Activated CD4-positive, alpha-beta T cell treated with anti-CD3 and anti-CD28 coated beads, Interleukin-2, amount 10 ng/mL, durations not matched to agents 24 days and 14 days (primary cell): ENCODE measurements at places on chromosomes 7 and 10. TPM values are rescaled to one million over a fixed set of nuclear protein-coding genes. Genes with fewer than 3 reads are reported as not detected.
A peak's percentile ranks its signal among the peaks of the same experiment; 100 is the strongest.

GRCh38 chr7:118250860-118251494, 26.5 kb downstream of the ANKRD7 start:
- DNase-seq, result no peak
- H3K27me3 ChIP-seq, result peaks cover 8% of the 10 kb centered on the region
- no peak overlapping the region for H3K4me3 ChIP-seq
- H3K36me3 ChIP-seq, result no peaks in the 10 kb centered on the region

- peaks cover 2% of the 10 kb centered on the region for H3K27me3 ChIP-seq
- no peak overlapping the region for H3K4me3 ChIP-seq
- H3K27ac ChIP-seq, result no peak overlapping the region
- no peaks in the 10 kb centered on the region for H3K4me1 ChIP-seq
These were observed 82.5 kb upstream of the SEM1 start for GRCh38 chr7:96792115-96792514.

DNA sequence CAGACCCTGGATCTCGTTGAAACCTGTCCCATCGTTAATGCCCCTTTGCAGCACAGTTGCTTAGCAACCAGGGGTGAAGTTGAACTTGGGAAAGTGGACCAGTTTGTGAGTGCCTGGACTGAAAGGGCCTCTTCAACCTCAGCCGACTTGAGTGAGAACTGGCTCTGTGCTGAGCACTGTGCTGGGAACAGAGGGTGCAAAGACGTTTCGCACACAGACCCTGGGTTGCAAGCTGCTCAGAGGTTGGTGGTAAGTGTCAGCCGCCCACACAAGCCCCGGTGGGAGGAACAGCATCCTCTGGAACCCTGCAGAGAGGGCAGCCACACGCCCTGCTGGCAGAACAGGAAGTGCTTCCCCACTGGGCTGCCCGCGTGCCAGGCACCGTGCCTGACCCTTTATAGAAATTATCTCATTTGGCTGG, 89.2 kb downstream of the CARD11 start:
- H3K4me1 ChIP-seq, result peaks cover 62% of the 10 kb centered on the region
- H3K27ac ChIP-seq, result peak overlapping the region; percentile 85
- peak overlapping the region; percentile 48 for H3K4me3 ChIP-seq

GRCh38 chr10:30596013-30596412, 33.5 kb downstream of the LYZL2 start:
- no peak overlapping the region for H3K27ac ChIP-seq
- DNase-seq, result no peak
- H3K4me3 ChIP-seq, result no peak overlapping the region
- no peaks in the 10 kb centered on the region for H3K36me3 ChIP-seq
- H3K27me3 ChIP-seq, result peaks cover 15% of the 10 kb centered on the region

- DNase-seq, result no peak
- H3K4me3 ChIP-seq, result no peak overlapping the region
- H3K4me1 ChIP-seq, result no peaks in the 10 kb centered on the region
These were observed 315.1 kb downstream of the BBS9 start for GRCh38 chr7:33444511-33444910.

- H3K27me3 ChIP-seq, result no peaks in the 10 kb centered on the region
- no peaks in the 10 kb centered on the region for H3K36me3 ChIP-seq
- no peaks in the 10 kb centered on the region for H3K4me1 ChIP-seq
- H3K27ac ChIP-seq, result no peak overlapping the region
- DNase-seq, result peak; percentile 52
These were observed 12.7 kb downstream of the LOXL4 start for GRCh38 chr10:98255146-98255877.

GRCh38 chr10:18145652-18146051, 5.4 kb downstream of the CACNB2 start:
- H3K4me1 ChIP-seq, result no peaks in the 10 kb centered on the region
- peaks cover 15% of the 10 kb centered on the region for H3K27me3 ChIP-seq
- H3K27ac ChIP-seq, result no peak overlapping the region
- no peak for DNase-seq

GRCh38 chr10:43972976-43973647, 324.4 kb upstream of the ZNF32 start:
- no peak for DNase-seq
- H3K27me3 ChIP-seq, result no peaks in the 10 kb centered on the region
- no peaks in the 10 kb centered on the region for H3K36me3 ChIP-seq
- no peak overlapping the region for H3K27ac ChIP-seq
- H3K4me3 ChIP-seq, result no peak overlapping the region
- H3K4me1 ChIP-seq, result no peaks in the 10 kb centered on the region

- H3K27ac ChIP-seq, result no peak overlapping the region
- no peak for DNase-seq
- H3K4me1 ChIP-seq, result no peaks in the 10 kb centered on the region
These were observed 64.7 kb downstream of the MKX start for GRCh38 chr10:27680691-27681605.

GRCh38 chr7:35967366-35968139, 166.7 kb downstream of the SEPTIN7 start:
- no peak overlapping the region for H3K27ac ChIP-seq
- DNase-seq, result peak; percentile 53
- H3K36me3 ChIP-seq, result no peaks in the 10 kb centered on the region

Gene TMEM236
- 0.02 and 0.05 TPM in 2 replicates for total RNA-seq

Gene FEZF1
- total RNA-seq, result not detected in 2 replicates

Gene STAMBPL1
- 41.9 and 43.5 TPM in 2 replicates for total RNA-seq

- H3K4me3 ChIP-seq, result peak overlapping the region; percentile 76
- H3K4me1 ChIP-seq, result peaks cover 11% of the 10 kb centered on the region
- H3K36me3 ChIP-seq, result no peaks in the 10 kb centered on the region
- peak; percentile 69 for DNase-seq
- H3K27me3 ChIP-seq, result peaks cover 52% of the 10 kb centered on the region
These were observed 544 bp downstream of the TSPAN33 start for GRCh38 chr7:129144834-129145668.

DNA sequence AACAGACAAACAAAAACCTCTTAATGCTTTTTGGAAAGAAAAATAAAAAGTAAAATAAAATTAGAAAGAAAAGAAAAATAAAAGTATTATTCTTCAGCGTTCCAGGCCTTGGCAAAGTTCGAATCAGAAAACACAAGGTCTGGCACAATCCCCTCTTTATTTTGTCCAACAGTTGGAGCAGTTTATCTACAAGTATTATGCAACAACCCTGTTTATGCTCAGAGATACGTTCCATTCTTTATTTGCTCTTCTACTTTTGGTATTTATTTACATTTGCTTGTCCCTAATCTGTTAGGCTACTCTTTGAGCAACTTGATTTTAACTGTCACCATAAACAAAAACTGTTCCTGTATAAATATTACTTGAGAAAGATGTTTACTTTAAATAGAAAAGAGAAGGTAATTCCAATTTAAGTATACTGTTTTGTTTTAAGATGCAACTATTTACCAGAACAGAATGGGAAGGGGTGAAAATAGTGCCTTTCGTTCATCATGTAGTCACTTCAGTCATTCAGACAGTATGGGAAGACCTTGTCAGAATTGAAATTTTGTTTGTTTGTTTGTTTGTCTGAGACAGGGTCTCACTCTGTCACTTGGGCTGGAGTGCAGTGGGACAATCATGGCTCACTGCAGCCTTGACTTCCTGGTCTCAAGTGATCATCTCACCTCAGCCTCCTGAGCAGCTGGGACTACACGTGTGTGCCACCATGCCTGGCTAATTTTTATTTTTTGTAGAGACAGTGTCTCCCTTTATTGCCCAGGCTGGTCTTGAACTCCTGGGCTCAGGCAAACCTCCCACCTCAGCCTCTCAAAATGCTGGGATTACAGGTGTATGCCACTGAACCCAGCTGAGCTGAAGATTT, 5.7 kb downstream of the PDK4 start:
- no peak overlapping the region for H3K4me3 ChIP-seq
- no peaks in the 10 kb centered on the region for H3K36me3 ChIP-seq
- H3K4me1 ChIP-seq, result no peaks in the 10 kb centered on the region
- no peak for DNase-seq
- H3K27me3 ChIP-seq, result peaks cover 6% of the 10 kb centered on the region

DNA sequence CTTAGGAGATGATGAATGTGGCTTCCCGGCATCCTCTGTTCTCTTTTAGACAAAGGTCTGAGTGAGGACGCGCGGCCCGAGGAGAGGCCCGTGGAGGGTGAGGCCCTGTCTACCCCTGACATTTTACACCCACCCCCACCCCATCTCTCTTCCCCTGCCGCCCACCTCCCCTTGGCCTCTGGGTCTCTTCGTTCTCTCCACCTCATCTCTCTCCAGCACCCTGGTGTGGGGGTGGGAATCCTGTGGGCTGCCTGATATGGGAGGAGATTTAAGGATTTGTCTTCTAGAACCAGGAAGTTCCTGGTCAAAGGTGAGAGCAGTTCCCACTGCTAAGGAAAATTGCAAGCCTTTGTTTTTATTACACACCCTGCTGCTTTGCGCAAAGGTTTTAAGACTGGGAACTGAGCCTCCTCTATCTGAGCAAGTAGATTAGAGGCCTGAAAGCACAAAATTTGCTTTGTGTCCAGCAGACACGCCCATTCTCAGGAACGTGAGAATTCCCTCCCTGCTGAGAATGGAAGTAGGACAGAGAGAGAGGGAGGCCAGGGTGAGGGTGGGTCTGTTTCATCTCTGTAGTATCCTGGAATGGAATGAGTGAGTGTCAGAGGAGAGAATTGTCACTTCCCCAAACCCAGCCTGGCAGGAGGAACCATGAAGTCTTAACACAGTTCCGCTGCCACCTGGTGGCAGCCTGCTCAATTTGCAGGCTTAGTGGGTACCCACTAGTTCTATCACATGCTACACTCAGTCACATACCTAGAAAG, 91.2 kb downstream of the GTF2IRD1 start:
- no peaks in the 10 kb centered on the region for H3K27me3 ChIP-seq
- DNase-seq, result no peak
- no peak overlapping the region for H3K4me3 ChIP-seq
- H3K4me1 ChIP-seq, result no peaks in the 10 kb centered on the region
- no peak overlapping the region for H3K27ac ChIP-seq

DNA sequence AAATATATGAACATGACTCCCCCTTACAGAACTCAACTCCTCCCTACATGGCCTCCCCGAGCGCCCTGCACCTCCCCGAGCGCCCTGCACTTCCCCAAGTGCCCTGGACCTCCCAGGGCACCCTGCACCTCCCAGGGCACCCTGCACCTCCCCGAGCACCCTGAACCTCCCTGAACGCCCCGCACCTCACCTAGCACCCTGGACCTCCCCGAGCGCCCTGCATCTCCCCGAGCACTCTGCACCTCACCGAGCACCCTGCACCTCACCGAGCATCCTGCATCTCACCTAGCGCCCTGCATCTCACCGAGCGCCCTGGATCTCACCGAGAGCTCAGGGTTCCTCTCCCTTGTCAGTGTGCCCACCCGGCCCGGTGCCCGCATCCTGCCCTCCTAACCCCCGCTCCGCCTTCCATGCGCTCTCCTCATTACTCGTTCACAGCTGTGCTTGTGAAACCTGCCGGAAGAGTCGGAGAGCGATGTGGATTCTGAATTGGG, 134.3 kb downstream of the ACTR3B start:
- no peak overlapping the region for H3K27ac ChIP-seq
- no peak overlapping the region for H3K4me3 ChIP-seq
- no peak for DNase-seq
- H3K27me3 ChIP-seq, result no peaks in the 10 kb centered on the region

Gene CCL24
- total RNA-seq, result not detected in 2 replicates

DNA sequence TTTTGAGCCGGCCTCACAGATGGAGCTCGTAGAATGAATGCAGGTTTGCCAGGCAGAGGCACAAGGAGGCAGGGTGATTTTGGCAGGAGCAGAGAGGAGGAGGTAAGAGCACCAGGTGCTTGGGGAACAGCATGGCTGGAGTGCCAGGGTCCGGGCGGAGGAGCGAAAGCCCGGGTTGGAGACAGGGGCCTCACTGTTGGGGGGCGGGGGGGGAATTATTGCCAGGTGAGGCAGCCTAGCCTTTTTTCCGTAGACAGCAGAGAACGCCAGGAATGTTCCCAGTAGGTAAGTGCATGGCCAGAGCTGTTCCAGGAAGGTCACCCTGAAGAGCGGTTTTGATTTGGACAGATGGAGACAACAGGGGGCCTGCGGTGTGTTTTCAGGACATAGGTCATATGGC, 9.5 kb downstream of the SRRM3 start:
- no peak overlapping the region for H3K4me3 ChIP-seq
- no peak overlapping the region for H3K27ac ChIP-seq
- H3K27me3 ChIP-seq, result peaks cover 1% of the 10 kb centered on the region
- no peak for DNase-seq

Gene SRRM3
- 0.09 and 0.17 TPM in 2 replicates for total RNA-seq

DNA sequence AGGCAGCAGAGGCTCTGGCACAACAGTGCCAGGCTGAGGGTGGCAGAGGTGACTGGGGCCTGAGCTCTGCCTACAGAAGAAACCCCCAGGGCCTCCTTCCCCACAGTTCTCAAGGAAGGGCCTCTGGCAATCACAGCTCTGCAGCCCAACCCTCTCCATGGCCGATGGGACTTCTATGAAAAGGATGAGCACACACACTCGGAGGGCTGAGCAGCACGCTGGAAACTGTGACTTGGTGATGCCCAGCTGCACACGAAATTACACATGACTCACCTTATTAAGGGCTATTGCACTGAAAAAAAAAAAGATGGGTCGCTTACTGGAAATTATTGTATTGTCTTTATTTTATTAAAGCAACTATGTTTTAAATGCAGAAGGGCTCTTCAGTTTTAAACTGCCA, 42.9 kb upstream of the LRRC18 start:
- H3K27me3 ChIP-seq, result no peaks in the 10 kb centered on the region
- no peaks in the 10 kb centered on the region for H3K36me3 ChIP-seq
- DNase-seq, result no peak
- no peak overlapping the region for H3K4me3 ChIP-seq
- H3K4me1 ChIP-seq, result no peaks in the 10 kb centered on the region
- H3K27ac ChIP-seq, result no peak overlapping the region

Gene HGF
- total RNA-seq, result not detected in 2 replicates

Gene MCM10
- 107 and 112 TPM in 2 replicates for total RNA-seq

DNA sequence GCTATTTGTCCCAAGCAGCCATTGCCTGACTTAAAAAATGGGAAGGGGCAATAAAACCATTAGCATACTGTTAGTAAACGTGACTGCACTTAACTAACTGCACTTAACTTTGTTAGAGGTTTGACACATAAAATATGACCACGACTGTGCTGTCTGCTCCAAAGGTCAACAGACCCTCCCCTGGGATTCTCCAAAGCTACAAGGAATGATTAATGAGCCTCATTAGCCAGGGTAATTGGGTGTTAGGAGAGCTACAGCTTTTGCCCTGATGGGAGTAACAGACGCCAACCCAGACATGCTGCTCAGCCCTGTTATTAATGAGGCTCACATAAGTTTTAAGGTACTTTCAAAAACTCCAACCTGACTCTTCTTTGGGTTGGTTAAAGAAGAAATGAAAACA, 129.4 kb upstream of the PLPP4 start:
- H3K27ac ChIP-seq, result no peak overlapping the region
- no peak overlapping the region for H3K4me3 ChIP-seq
- DNase-seq, result no peak
- no peaks in the 10 kb centered on the region for H3K4me1 ChIP-seq
- H3K27me3 ChIP-seq, result peaks cover 5% of the 10 kb centered on the region
- H3K36me3 ChIP-seq, result no peaks in the 10 kb centered on the region

Gene PRPS1L1
- not detected in 2 replicates for total RNA-seq

GRCh38 chr7:111765751-111766643, 203.7 kb upstream of the IMMP2L start:
- H3K4me1 ChIP-seq, result no peaks in the 10 kb centered on the region
- H3K27me3 ChIP-seq, result no peaks in the 10 kb centered on the region

DNA sequence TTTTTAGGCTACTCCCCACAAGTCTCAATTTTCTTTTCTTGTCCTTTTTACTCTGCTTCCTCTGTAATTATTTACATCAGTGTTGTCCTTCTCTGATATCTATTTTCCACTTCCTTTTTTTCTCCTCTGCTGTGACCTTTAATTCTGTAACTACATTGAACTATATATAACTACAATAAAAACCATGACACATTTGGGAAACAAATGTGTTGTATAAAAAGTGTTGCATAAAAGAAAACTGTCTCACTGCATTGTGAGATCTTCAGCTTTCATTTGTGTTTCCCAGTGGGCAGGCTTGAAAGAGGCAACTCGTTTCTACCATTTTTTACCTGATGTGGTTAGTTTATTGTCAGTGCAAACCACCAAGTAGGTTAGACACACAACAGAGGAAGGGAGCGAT, 483.9 kb upstream of the NRP1 start:
- H3K4me3 ChIP-seq, result no peak overlapping the region
- H3K27ac ChIP-seq, result no peak overlapping the region
- no peak for DNase-seq
- H3K27me3 ChIP-seq, result no peaks in the 10 kb centered on the region
- H3K36me3 ChIP-seq, result no peaks in the 10 kb centered on the region
